Sigmoid colon (tissue), 7 donors: ENCODE measurements at places on chromosomes 13 and 19. TPM values are rescaled to one million over a fixed set of nuclear protein-coding genes. Genes with fewer than 3 reads are reported as not detected.
A peak's percentile ranks its signal among the peaks of the same experiment; 100 is the strongest.

The CEACAM7 gene
- polyA plus RNA-seq = 1,079 TPM

The F10 gene
- polyA plus RNA-seq = not detected

The CYSLTR2 gene
- polyA plus RNA-seq = 0.99 TPM

The KRTDAP gene
- not detected for polyA plus RNA-seq

The THSD8 gene
- 2.5 TPM for polyA plus RNA-seq

The RXFP2 gene
- not detected for polyA plus RNA-seq

DNA sequence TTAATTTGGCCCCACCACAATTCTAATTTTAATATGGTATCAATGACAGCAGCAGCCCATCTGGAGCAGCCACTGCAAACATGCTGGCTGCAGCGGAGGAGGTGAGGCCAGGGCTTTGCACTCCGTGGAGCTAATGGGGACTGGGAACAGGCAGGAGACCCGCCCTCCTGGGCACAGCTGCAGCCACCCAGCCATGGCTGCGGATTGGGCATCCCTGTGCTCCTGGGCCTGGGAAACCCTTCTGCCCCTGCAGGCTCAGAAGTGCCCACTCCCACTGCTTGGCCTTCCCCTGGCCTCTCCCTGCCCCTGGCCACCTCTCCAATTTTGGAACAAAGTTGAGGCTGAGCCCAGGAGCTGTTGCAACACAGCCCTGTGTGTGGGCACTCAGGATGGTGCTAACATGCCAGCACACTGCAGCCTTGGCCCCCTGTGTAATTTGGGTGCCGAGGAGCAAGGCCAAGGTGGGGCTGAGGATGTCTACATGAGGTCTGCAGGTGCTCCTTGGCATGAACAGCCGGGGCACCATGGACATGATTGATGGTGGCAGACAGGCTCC lies 123.6 kb downstream of the PCDH9 start:
- no peak overlapping the region for H3K4me3 ChIP-seq
- no peaks in the 10 kb centered on the region for H3K36me3 ChIP-seq
- H3K27ac ChIP-seq = no peak overlapping the region
- H3K27me3 ChIP-seq = no peaks in the 10 kb centered on the region
- DNase-seq = peak; percentile 58

DNA sequence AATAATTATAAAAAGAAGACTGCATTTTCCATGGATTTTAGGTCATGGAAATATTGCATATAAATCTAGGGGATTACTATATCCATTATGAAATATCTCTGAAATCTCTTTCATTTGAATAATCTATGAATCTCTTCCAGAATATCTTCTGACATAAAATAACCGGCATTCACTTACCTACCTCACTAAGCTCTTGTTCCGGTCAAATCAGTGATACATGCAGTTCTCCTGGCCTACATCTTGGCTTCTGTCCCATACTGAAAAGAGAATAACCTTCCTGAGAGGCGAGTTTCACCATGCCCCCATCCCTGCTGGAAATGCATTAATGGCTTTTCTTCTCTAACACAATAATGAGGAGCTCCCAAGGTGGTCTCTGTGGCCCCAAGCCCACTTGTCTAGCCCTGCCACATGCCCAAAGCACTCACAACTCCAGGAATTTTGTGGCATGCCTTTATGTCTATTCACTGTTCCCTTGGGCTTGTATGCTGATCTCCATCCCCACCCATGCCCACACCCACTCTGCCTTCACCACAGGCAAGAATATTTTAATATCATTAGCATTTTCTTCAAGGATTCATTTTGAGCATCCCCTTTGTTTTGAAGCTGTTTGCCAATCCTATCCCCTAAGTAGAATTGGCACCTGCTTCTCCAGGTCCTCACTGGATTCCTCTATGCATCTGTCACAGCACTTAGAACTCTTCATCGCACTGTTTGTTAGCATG lies 401.6 kb downstream of the COG6 start:
- H3K27me3 ChIP-seq = no peaks in the 10 kb centered on the region
- no peak for DNase-seq
- peaks cover 14% of the 10 kb centered on the region for H3K4me1 ChIP-seq
- no peak overlapping the region for H3K27ac ChIP-seq
- no peak overlapping the region for H3K4me3 ChIP-seq

GRCh38 chr13:112341976-112342735 lies 34.0 kb upstream of the SPACA7 start:
- H3K27me3 ChIP-seq = no peaks in the 10 kb centered on the region
- no peaks in the 10 kb centered on the region for H3K4me1 ChIP-seq
- H3K36me3 ChIP-seq = no peaks in the 10 kb centered on the region
- H3K4me3 ChIP-seq = no peak overlapping the region
- no peak overlapping the region for H3K27ac ChIP-seq

- H3K27me3 ChIP-seq = peaks cover 8% of the 10 kb centered on the region
- DNase-seq = no peak
- no peaks in the 10 kb centered on the region for H3K36me3 ChIP-seq
- H3K27ac ChIP-seq = peak overlapping the region; percentile 16
- H3K4me1 ChIP-seq = peaks cover 21% of the 10 kb centered on the region
- H3K4me3 ChIP-seq = no peak overlapping the region
Observed at GRCh38 chr19:54436031-54436523, 12.9 kb upstream of the LENG8 start.

- peak; percentile 82 for DNase-seq
- no peaks in the 10 kb centered on the region for H3K36me3 ChIP-seq
- peak overlapping the region; percentile 80 for H3K27ac ChIP-seq
- H3K27me3 ChIP-seq = no peaks in the 10 kb centered on the region
- peak overlapping the region; percentile 4 for H3K4me3 ChIP-seq
Observed at GRCh38 chr19:6076675-6077463, 33.4 kb downstream of the RFX2 start.

DNA sequence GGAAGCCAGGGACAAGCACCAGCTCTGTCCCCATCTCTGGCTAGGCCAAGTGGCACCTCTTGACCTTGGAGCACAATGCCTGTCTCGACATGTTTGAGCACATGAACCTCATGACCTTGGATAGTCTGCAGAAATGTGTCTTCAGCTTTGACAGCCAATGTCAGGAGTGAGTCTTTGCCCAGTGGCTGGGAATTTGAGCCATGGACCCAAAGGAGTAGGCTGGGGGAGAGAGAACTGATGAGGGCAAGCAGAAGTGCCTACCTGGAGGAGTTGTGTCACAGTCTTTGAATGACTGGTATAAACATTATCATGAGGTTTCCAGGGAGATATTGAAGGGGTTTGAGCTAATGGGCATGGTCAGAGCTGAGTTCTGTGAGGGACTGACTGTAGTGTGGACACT lies 6.7 kb upstream of the CYP4F12 start:
- H3K4me3 ChIP-seq = no peak overlapping the region
- H3K27ac ChIP-seq = no peak overlapping the region
- H3K27me3 ChIP-seq = no peaks in the 10 kb centered on the region

GRCh38 chr13:53198017-53198416 lies 169.4 kb downstream of the OLFM4 start:
- H3K27me3 ChIP-seq = peaks cover 17% of the 10 kb centered on the region
- no peak overlapping the region for H3K27ac ChIP-seq
- H3K36me3 ChIP-seq = no peaks in the 10 kb centered on the region
- DNase-seq = no peak
- H3K4me3 ChIP-seq = no peak overlapping the region

- no peak for DNase-seq
- H3K27me3 ChIP-seq = no peaks in the 10 kb centered on the region
- no peaks in the 10 kb centered on the region for H3K4me1 ChIP-seq
- H3K27ac ChIP-seq = no peak overlapping the region
- H3K36me3 ChIP-seq = no peaks in the 10 kb centered on the region
Observed at GRCh38 chr13:21949818-21950429, 279.1 kb downstream of the FGF9 start.

DNA sequence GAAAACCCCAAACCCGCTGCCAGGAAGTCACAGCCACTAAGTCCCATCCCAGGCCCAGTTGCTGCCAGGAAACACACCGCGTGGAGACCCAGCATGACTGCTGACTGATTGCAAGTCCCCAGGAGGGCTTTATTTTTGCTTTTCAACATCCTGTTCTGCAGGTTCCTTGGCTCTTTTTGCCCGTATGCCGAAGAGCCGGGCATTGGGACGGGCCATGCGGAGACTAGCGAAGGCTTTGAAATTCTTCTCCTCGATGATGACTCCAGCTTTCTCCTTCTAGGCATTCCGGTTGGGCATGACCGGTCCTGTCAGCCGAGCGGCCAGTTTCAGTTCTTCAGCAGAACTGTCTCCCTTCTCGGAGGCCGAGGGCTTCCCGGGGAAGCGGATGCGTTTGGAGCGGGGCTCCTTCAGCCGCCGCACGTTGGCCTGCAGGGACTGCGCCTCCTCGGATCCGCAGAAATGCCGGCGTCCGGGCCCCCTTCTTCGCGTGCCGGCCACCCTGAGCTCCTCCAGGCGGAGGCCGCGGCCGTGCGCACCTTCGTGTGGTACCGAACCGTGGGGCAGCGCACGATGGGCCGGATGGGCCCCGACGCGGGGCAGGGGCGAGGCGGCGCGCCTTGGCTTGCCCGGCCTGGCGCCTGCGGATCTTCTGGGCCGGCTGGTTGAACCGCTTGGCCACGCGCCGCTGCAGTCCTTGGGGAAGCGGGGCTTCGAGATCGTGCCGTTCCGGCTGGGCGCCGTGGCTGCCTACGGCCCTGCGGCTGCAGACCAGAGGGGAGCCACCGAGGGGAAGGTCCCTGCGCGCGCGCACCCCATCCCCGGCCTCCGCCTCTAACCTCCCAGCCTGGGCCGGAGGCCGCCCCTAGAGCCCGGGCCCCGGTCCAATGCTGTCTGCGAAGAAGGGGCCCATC lies 15.2 kb downstream of the ZSCAN5C start:
- peak overlapping the region; percentile 26 for H3K4me3 ChIP-seq
- DNase-seq = no peak
- H3K27me3 ChIP-seq = peaks cover 14% of the 10 kb centered on the region
- no peak overlapping the region for H3K27ac ChIP-seq

DNA sequence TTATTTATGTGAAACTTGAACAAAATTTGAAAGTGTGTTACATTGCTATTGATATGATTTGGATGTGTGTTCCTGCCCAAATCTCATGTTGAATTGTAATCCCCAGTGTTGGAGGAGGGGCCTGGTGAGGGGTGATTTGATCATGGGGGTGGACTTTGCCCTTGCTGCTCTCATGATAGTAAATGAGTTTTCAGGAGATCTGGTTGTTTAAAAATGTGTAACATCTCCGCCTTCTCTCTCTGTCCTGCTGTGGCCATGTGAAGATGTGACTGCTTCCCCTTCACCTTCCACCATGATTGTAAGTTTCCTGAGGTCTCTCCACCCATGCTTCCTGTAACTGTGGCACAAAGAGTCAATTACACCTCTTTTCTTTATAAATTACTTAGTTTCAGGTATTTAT lies 1731.0 kb downstream of the SLITRK5 start:
- H3K4me3 ChIP-seq = no peak overlapping the region
- no peaks in the 10 kb centered on the region for H3K36me3 ChIP-seq
- H3K4me1 ChIP-seq = no peaks in the 10 kb centered on the region

DNA sequence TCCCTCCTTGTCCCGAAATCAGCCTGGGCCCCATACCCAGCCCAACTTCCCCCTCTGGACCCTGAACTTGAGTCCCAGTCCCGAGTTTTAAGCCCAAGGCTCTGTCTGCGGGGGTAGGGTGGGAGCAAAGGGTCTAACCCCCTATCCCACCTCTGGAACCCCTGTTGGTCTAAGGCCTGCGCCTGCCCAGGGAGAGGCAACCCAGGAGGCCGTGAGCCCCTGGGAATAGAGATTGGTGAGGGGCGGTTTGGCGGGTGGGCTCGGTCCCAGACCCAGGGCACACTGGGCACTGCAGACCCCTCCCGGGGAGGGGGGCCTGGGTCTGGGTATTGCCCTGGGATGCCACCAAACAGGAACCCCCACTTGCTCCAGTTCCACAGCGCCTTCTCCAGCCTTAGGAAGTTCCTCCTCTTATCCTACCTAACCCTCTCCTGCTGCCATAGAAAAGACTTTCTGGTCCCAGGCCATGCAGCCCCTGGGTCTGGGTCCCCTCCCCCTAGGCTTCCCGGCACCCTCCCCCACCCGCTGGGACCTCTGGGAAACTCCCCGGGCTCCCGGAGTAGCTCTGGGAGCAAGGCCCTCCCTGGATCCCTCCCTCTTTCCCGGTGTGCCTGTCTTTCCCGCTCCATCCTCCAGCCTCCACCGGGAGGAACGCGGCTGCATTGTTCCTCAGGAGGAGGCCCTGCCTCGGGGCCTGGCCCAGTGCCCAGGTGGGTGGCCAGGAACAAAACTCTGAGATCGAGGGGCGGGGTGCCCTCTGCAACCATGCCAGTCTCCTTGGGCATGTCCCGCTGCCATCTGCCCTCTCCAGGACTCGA lies 33.6 kb upstream of the NANOS3 start:
- no peaks in the 10 kb centered on the region for H3K36me3 ChIP-seq
- peak; percentile 86 for DNase-seq
- H3K27ac ChIP-seq = peak overlapping the region; percentile 96
- H3K4me1 ChIP-seq = peaks cover 66% of the 10 kb centered on the region

- no peaks in the 10 kb centered on the region for H3K27me3 ChIP-seq
- H3K4me3 ChIP-seq = no peak overlapping the region
- DNase-seq = no peak
- H3K4me1 ChIP-seq = no peaks in the 10 kb centered on the region
Observed at GRCh38 chr19:37362733-37363132, 8.2 kb upstream of the ZNF527 start.

DNA sequence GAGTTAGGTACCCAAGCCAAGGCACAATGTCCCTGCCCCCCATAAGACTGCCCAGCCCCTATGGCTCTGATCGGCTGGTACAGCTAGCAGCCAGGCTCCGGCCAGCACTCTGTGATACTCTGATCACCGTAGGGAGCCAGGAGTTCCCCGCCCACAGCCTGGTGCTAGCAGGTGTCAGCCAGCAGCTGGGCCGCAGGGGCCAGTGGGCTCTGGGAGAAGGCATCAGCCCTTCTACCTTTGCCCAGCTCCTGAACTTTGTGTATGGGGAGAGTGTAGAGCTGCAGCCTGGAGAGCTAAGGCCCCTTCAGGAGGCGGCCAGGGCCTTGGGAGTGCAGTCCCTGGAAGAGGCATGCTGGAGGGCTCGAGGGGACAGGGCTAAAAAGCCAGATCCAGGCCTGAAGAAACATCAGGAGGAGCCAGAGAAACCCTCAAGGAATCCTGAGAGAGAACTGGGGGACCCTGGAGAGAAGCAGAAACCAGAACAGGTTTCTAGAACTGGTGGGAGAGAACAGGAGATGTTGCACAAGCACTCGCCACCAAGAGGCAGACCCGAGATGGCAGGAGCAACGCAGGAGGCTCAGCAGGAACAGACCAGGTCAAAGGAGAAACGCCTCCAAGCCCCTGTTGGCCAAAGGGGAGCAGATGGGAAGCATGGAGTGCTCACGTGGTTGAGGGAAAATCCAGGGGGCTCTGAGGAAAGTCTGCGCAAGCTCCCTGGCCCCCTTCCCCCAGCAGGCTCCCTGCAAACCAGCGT lies 3.0 kb upstream of the KMT2B start:
- no peak for DNase-seq
- no peak overlapping the region for H3K27ac ChIP-seq
- H3K4me3 ChIP-seq = no peak overlapping the region
- peaks cover 4% of the 10 kb centered on the region for H3K36me3 ChIP-seq
